ENCODE measurements at places on chromosomes 6 and 20. TPM values are rescaled to one million over a fixed set of nuclear protein-coding genes. Genes with fewer than 3 reads are reported as not detected.

GRCh38 chr20:56503916-56504315, 20.6 kb upstream of the FAM209A start:
- no peak for DNase-seq

The C6orf15 gene
- not detected for total RNA-seq

The ARMH2 gene
- not detected for total RNA-seq

GRCh38 chr6:126804332-126805064, 314.0 kb upstream of the RSPO3 start:
- no peak for DNase-seq

The E2F1 gene
- total RNA-seq = 1.6 TPM

All from CD4-positive, alpha-beta T cell (primary cell).